ENCODE measurements at places on chromosomes 3 and 15.

- no peak for DNase-seq
Observed at GRCh38 chr3:112000367-112000771, 1.6 kb downstream of the TAGLN3 start.

DNA sequence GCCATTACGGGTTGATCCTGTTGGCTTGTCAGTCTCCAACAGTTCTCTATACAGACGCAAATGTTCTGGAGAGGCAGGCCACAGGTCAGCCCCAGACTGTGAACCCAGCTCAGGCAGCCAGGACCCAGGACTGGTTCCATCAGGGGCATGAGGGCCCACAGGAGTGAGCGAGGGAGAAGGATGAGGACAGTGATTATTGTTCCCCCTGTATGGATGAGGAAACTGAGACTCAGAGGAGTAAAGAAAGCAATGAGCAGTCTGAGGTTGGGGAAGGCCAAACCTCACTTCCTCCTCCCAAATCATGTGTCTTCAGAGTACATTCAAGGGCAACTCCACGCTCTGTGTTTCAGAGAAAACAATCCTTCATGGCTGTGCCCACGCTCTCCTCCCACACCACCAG lies 121.9 kb downstream of the RPLP1 start:
- no peak for DNase-seq

DNA sequence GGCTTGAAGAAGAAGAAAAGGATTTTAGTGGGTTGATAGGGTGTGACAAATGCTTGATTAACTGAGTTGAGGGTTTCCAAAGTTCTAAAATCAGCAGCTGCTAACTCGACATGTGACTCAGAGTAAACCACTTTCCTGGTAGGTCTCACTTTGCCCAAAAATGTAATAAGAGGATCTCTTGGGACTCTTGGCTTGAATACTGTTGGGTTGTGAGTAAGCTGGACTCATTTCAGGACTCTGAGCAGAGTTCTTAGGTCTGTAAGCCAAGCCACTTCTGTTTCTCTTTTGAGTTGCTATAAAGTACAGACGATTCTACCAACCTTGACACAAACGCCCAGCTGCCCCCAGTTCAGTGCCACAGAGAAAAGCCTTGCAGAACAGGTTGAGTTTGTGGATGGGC lies 241.1 kb downstream of the ZNF621 start:
- no peak for DNase-seq

GRCh38 chr3:82287562-82287961 lies 526.1 kb upstream of the GBE1 start:
- DNase-seq: no peak

- no peak for DNase-seq
Observed at GRCh38 chr3:122974764-122975162, 52.8 kb downstream of the SEMA5B start.

DNA sequence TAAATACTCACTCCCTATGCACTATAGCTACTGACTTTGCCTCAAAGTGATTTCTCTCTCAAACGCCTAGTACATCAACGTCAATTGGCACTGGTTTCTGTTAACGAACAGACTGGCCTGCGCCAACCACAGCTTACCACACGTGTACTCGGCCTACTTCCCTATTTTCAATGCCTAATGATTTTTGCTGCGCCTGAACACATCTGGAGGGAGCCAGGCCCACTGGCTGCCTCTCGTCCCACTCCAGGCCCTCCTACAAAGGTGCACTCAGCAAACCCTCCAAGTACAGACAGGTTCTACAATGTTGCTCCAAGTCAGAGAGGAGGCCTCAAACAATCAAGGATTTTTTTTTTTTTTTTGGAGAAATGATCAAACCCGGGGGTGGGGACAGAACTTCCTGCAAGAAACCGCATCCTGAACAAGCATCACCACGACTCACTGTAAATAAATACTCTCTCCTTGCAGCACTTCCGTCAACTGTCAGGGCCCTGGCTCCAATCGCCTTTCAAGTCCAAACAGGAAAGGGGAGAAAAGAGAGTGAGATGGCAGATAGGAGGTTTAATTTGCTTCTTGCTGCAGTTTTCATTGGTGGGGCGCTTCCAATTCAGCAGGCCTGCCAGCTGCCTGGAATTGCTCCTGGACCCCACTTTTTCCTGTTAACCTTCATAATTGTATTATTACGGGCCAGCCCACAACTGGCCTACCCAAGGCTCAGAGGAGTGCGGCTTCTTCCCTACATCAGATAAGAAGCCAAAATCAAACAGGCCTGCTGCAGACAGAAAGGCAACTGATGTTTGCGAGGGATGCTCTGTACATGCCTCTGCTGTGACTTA lies 139.3 kb downstream of the FOXP1 start:
- DNase-seq: no peak

DNA sequence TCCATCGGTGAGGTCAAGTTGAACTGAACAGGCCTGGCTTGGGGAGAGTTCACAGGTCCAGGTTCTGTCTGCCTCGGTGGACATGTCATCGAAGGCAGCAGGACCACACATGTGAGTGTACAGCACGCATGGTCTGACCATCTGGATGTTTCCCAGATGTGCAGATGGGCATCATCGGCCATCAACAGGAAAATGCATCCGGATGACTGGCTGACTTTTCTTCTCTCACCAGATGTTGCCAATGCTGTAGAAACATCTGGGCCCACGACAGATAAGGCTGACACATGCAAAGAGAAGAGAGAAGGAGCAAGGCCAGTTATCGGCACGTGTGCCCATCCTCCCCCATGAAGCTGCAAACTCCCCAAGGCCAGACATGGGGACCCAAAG lies 45.1 kb downstream of the NOX5 start:
- DNase-seq: no peak

- DNase-seq: no peak
Observed at GRCh38 chr15:33458421-33458820, 147.7 kb downstream of the RYR3 start.

DNA sequence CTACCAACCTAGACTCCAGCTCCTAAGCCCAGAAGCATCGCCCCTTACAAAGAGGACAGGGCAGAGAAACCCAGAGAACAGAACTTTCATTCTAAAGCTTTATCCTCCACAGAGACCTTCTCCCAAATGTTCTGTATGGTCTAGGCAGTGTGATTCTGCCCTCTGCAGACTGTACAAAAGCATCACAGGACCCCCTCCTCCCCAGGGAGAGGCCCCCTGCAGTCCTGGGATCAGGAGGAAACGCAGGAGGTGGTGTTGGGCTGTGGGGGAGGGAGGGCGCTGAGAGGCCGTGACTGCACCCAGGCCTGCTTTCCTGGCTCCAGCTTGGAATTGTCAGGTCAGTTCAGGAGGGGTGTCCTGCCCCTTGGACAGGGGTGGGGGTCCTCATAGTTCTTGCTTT lies 101.3 kb downstream of the DGKG start:
- DNase-seq: no peak

DNA sequence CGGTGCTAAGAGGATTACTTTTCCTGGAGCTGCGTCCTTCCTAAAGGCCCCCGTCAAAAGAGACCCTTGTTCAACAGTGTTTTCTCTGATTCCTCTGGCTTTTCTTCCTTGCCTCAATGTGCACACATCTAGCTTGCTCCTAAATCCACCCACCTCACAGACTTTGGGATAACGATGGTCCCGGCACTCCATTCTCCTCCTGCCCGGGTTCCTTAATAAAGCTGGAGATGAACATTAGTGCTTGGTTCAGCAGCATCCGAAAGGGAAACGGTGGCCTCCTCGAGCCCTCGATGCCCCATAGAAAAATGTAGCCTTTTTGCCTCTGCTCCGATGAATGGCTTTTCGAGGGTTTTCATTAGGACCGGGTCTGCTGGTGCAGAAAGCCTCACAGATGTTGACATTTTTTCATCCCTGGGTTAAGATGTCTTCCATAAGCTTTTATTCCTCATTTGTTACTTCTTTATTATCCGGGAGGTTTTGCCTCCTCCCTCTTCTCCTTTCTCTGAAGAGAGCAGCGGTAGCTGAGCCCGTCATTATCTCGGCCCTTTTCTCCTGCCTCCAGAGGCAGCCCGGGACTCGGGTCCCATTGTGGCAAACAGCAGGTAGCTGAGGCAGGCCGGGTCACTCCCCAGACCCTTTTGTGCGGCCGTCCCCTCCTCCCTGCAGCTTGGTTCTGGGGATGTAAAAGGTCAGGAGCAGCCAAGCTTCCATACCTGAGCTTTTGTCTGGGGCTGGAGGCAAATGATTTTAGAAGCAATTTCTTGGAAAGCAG lies 64.6 kb downstream of the CPN2 start:
- no peak for DNase-seq

- DNase-seq: no peak
Observed at GRCh38 chr3:183541738-183542137, 13.8 kb downstream of the KLHL6 start.

GRCh38 chr15:57697588-57697987 lies 8.9 kb upstream of the POLR2M start:
- DNase-seq: no peak

DNA sequence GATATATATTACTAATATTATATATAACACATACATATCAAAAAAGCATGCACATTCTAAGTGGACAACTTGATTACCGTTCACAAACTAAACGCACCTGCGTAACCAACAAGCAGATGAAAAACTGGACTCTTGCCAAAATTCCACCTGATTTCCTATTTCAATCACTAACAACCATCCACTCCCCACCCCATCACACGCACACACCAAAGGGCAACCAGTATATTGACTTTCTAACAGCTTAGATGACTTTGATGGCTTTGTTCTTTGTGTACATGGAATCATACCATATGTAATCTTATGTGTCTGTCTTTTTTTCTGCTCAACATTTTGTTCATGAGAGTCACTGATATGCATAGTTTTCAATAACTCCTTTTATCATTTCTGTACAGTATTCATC lies 496.8 kb upstream of the ARRDC4 start:
- DNase-seq: no peak

GRCh38 chr15:67161412-67161811 lies 93.0 kb downstream of the AAGAB start:
- DNase-seq: no peak

GRCh38 chr3:111948786-111949185 lies 30.0 kb upstream of the ABHD10 start:
- no peak for DNase-seq

- DNase-seq: no peak
Observed at GRCh38 chr3:143443851-143444331, 324.3 kb downstream of the CHST2 start.

DNA sequence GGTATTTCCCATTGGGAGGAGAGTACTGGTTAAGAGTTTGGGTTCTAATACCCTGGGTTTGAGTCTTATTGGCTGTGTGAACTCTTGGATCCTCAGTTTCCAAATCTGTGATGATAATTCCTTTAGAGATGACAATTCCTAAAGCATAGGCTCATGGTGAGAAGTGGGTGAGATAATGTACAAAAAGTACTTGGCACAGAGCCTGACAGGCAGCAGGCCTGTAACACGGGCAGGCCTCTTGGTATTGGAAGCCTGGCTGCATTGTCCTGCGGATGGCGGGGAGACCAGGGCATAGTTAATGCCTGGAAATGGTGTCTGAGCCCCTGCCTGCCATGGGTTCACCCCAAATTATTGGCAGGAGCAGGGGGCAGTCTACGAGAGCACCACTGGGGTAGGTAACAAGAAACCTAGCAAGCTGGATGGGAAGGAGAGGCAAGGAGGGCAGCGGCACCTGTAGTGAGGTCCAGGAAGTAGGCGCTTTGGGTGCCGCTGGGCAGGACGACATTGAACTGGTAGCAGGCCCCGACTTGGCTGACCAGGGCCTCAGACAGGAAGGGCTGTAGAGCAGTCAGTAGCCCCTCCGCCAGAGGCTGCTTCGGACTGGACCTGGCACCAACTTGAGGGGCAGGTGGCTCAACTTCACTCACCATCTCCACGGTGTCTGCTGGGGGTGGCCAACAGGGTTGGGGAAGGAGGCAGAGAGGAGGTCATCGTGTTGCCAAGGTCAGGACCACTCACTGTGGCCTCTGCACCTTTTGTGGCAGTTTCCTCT lies 7.7 kb downstream of the STOML1 start:
- no peak for DNase-seq

DNA sequence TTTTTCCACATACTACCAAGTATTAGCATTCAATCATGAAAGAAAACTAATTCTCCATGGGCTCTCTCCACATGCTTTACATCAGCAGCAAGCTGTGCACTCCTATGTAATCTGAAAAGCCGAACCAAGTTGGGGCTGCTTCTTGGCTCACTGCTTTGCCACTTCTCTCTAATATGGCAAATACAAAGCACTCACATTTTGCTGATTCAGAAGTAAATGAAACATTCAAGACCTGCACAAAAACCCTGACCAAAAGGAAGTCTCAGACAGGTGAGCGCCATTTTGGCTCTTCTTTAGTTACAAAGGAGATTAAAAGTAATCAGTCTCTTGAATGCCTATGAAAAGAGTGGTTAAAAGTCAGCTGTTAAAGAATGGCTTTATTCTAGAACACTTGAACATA lies 915.2 kb downstream of the FHIT start:
- DNase-seq: no peak

- no peak for DNase-seq
Observed at GRCh38 chr3:141308588-141309218, 59.6 kb upstream of the ZBTB38 start.

DNA sequence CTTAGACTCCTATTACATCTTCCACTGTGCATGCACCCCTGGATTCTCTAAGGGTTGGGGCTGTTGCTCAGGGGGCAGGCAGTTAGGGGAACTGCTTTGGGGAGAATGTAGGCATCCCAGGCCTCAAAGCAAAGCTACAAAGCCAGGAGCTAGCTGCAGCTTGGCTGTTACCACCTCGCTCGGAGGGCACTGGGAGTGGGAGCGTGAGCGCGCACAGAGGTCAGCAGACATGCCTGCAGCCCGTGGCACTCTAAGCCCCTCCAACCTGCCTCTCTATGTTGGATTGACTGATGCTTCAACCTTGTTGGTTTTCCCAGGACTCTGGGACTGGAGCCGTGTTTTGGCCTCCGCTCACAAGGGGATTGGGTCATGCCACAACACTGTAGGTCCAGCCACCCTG lies 69.8 kb downstream of the CPN2 start:
- no peak for DNase-seq

DNA sequence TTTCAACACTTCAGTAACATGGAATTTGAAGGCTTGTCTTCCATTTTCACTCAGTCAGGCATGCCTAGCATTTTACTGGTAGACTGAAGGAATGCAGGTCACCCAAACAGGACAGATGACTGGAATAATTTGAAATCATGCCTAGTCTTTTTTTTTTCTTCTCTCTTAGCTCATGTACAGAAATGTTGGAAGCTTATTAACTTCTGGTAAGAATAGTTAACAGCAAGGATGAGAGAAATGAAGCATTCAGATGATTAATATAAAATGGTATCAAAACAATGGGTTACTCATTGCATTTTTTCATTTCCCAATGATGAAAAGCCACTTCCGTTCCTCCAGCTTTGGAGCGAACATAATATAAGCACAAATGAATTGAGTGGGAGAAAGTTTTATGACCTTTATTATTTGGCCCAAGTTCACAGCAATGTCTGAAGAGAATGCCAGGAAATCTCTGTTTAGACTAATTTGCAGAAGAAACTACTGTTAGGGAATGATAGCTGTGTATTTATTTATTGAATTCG lies 431.6 kb upstream of the RASGRP1 start:
- no peak for DNase-seq

- DNase-seq: no peak
Observed at GRCh38 chr3:4979428-4980228, at the start of gene BHLHE40. BHLHE40 (plus strand) TSS chr3:4979437; CDS start chr3:4979719, 282 bp downstream.
